Fibroblast of lung (primary cell): ENCODE measurements at places on chromosomes 2 and 18. TPM values are rescaled to one million over a fixed set of nuclear protein-coding genes. Genes with fewer than 3 reads are reported as not detected.

DNA sequence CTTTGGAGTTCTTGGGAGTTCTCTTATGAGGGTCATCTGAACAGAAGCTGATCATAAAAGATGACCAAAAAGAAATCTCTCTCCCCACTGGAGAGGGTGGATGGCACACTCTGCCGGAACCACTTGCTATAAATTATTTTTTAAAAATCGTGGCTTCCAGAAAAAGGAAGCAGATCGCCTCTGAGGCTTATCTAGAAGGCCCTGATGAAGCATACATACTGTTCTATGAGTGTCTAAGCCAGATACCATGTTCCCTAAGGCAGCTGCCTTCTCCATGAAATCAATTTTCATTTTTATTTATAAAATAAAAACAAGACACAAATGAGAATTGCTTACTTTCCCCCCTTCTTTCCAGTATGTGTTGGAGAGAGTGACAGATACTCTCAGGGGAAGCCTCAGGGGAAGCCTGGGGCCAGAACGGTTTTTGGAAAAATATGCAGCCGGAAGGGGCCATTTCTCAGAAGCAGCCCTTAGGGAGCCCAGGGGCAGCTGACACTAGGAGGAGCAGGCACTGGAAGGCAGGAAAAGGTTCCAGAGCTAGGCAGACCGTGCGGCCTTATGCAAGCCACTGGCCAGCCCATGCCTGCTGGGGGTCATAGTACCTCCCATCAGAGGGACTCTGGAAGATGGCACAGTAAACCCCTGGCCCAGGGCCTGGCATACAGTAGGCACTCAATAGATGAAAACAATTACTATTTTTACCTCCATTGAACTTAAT, 130.6 kb downstream of the CABLES1 start:
- no peak overlapping the region for H3K27ac ChIP-seq
- no peaks in the 10 kb centered on the region for H3K27me3 ChIP-seq
- no peaks in the 10 kb centered on the region for H3K4me1 ChIP-seq
- H3K4me3 ChIP-seq, result no peak overlapping the region
- no peak for DNase-seq

DNA sequence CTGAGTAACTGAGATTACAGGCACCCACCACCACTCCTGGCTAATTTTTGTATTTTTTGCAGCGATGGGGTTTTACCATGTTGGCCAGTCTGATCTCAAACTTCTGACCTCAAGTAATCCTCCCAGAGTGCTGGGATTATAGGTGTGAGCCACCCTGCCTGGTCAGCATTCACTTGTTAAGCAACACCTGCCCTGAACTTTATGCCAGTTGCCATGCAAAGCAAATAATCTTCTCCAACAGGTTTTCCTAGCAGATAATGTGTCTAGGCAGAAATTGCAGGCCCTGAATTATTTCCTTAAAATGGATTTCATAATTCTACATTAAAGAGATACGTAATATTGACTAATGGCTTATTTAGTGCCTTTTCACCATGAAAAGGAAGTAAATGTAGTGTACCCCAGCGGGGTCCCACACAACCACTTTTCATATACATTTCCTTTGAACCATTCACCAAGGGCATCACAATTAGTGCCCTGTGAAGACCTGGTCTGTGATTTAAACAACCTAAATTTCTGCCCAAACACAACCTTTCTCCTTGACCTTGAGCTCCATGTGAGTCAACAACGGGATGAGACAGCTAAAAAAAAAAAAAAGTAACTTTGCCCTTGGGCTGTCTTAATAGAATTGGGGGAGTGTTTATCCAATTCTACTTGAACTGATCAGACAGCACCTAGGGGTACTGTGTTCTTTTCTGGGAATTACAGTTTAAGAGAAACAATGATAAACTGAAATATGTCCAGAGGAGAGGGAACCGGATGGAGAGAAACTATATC, 41.6 kb downstream of the EEF1B2 start:
- H3K27ac ChIP-seq, result no peak overlapping the region
- H3K36me3 ChIP-seq, result no peaks in the 10 kb centered on the region
- DNase-seq, result no peak

DNA sequence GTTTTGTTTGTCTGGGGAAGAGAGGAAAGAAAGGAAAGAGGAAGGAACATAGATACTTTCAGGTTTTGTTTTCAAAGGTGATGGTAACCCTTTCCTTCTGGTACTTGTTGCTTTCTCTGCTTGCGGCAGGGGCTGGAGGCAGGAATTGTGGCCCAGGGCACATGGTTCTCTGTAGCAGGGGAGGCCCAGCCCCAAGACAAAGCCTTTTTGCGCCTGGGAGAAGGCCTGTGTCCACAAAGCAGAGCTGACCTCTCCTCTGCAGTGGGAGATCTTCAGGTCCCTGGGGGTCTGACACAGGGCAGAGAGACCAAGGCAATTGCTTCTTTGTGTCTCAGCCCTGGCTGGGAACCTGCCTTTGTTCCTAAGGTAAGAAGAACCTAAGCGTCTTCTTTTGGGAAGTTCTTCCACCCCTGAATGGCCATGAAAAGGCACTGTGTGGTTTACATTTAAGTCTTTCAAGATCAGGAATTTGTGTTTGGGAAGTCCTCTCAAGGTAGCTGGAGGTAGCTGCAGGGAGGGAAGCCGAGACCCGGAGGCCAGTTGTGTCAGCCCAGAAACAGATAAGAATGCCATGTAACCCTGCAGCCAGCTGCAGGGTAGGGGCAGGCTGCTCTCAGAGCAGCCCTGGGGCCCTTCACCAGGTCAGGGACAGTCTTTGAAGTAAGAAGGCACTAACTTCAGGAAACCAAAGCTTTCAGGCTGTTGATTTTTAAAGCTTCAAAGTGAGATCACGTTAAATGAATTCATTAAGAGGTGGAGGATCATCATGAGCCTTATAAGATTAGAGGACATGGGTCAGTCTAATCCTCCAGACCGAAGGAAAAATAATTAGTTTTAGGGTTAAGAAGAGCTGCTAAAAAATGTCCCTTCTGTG, 119.3 kb downstream of the STPG4 start:
- peaks cover 56% of the 10 kb centered on the region for H3K4me1 ChIP-seq
- H3K27me3 ChIP-seq, result no peaks in the 10 kb centered on the region
- DNase-seq, result no peak
- H3K36me3 ChIP-seq, result peaks cover 15% of the 10 kb centered on the region
- H3K27ac ChIP-seq, result peak overlapping the region; percentile 98
- no peak overlapping the region for H3K4me3 ChIP-seq

DNA sequence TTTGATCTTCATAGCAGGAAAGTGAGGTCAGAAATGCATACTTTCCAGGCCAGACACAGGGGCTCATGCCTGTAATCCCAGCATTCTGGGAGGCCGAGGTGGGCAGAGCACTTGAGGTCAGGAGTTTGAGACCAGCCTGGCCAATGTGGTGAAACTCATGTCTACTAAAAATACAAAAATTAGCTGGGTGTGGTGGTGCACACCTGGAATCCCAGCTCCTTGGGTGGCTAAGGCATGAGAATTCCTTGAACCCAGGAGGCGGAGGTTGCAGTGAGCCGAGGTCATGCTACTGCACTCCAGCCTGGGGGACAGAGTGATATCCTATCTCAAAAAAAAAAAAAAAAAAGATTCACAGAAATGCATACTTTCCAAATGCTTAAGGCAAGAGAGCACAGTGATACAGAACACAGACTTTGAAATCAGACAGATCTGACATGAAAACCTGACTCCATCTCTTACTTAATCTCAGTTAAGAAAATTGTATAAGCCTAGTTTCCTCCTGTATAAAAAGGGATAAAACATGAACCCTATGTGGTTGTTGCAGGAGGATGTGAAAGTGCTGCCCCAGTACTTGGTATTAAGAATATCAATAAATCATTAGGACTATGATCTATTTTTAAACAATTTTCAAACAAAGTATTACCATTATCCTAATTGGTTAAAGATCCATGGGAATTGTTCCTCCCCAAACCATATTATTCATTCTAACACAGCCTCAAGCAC, 26.4 kb downstream of the COBLL1 start:
- no peaks in the 10 kb centered on the region for H3K4me1 ChIP-seq
- no peaks in the 10 kb centered on the region for H3K36me3 ChIP-seq
- H3K27me3 ChIP-seq, result no peaks in the 10 kb centered on the region
- H3K27ac ChIP-seq, result no peak overlapping the region
- no peak for DNase-seq

GRCh38 chr2:8300216-8300615, 381.6 kb upstream of the ID2 start:
- no peaks in the 10 kb centered on the region for H3K27me3 ChIP-seq
- H3K36me3 ChIP-seq, result no peaks in the 10 kb centered on the region
- H3K27ac ChIP-seq, result no peak overlapping the region
- no peak overlapping the region for H3K4me3 ChIP-seq

DNA sequence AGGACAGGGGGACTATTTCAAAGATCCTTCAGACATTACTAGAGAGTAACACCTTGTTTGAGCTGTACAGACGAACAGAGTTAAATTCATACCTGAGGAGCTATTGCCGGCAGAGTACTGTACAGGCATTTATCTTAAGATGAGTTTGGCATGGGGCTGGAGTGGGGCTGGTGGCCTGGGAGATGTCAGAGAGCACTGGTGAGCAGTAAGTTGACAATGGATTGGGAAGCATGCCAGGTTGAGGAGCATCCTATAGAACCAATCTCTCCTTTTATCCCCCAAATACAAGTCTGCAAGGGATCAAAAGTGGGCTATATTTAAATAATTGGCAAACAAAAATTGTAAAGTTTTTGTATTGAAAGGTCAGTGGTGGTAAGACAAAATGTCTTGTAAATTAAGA, 58.6 kb downstream of the ADCYAP1 start:
- no peak overlapping the region for H3K27ac ChIP-seq
- no peak overlapping the region for H3K4me3 ChIP-seq
- no peaks in the 10 kb centered on the region for H3K4me1 ChIP-seq
- DNase-seq, result no peak

GRCh38 chr2:48885841-48886240, 130.3 kb upstream of the LHCGR start:
- H3K4me3 ChIP-seq, result no peak overlapping the region
- H3K27ac ChIP-seq, result no peak overlapping the region
- H3K27me3 ChIP-seq, result no peaks in the 10 kb centered on the region

GRCh38 chr2:218010140-218010983, 7.6 kb upstream of the TNS1 start:
- no peaks in the 10 kb centered on the region for H3K27me3 ChIP-seq
- no peaks in the 10 kb centered on the region for H3K36me3 ChIP-seq
- peaks cover 7% of the 10 kb centered on the region for H3K4me1 ChIP-seq
- H3K4me3 ChIP-seq, result peak overlapping the region; percentile 62

DNA sequence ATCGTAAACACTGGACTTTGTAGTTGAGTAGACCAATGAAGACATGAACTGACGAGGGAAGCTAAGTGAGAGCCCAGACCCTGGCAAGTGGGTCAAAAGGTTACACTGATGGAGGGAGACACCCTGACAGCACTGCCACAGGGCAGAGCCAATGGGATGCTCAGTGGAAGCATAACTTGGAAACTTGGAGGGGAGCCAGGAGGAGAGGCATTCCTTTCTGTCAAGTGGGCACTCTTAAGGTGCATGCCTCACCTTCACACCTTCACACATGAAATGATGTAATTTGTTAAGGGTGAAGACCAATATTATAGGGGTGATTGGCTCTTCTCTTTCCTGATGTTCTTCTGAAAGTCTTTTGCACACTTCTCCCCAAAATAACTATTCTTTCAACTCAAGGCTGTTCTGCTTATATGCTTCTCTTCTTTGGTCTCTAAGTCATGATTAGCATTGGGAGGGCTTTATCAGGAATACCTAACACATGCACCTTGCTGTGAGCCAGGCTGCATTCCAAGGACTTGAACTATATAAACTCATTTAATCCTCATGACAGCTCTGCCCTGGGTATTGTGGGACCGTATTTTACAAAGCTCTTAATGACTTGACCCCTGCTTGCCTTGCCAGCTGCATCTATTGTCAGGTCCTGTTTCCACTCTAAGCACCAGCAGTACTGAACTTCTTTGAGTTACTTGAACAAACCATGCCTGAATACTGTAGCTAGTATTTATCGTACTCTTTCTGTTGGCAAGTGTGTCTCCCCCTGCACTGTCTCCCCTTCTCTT, 19.0 kb downstream of the RPL37A start:
- no peaks in the 10 kb centered on the region for H3K27me3 ChIP-seq
- H3K4me3 ChIP-seq, result no peak overlapping the region
- H3K4me1 ChIP-seq, result peaks cover 3% of the 10 kb centered on the region
- no peaks in the 10 kb centered on the region for H3K36me3 ChIP-seq

DNA sequence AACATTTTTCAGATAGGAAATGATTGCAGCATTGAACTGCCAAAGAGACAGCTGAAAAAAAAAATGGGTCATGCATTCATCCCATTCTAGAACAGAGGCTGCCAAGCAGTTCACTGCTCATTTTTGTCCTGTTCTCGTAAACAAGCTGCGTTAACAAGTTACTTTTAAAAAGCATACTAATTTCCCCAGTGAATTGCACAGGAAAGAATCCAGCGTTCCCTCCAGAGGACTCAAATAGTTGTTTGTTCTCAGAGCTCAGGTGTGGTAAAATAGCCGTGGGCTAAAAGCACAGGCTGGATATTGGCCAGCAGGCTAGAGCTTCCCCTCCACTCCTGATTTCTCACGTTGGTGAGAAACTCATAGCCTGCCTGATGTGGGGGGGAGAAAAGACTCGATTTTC, 76.1 kb upstream of the AQP4 start:
- H3K27me3 ChIP-seq, result no peaks in the 10 kb centered on the region
- no peak for DNase-seq
- H3K4me3 ChIP-seq, result no peak overlapping the region
- no peaks in the 10 kb centered on the region for H3K4me1 ChIP-seq

Gene AKAIN1
- total RNA-seq, result not detected in 2 replicates

Gene FOXD4L1
- total RNA-seq, result 0.17 and 0.26 TPM in 2 replicates

Gene XIRP2
- total RNA-seq, result 0.51 and 2.0 TPM in 2 replicates

Gene BOLL
- not detected in 2 replicates for total RNA-seq

Gene GPATCH11
- total RNA-seq, result 5.9 and 6.4 TPM in 2 replicates

Gene DPP10
- not detected in 2 replicates for total RNA-seq
